Stimulated activated naive CD4-positive, alpha-beta T cell (primary cell): ENCODE measurements at places on chromosomes 12 and 14.

- no peak for DNase-seq
Measured at GRCh38 chr12:22698576-22698975, 73.6 kb downstream of the ETNK1 start.

GRCh38 chr12:84408936-84409335 is 503.7 kb downstream of the SLC6A15 start:
- DNase-seq = no peak

DNA sequence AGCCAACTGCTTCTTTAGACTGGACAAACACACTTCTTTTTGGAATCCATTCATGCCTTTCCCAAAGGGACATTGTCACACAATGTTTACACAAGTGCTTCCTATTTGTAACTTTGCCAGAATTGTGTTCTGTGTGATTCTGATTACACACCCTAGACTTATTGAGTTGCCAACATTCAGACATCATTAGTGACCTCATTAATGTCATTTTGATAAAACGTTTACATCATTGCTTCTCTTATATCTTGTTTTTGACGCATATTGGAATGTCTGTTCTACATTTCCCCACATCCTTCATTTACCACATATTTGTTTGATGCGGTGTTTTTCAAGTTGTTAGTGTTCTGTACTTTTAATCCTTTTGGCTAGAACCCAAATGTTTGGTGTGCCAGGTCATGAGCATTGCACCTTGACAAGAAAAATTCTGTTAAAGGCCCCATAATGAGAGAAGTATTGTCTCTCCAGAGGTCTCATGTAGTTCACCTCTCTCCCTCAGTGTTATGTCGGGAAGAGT is 305.5 kb downstream of the AEBP2 start:
- no peak for DNase-seq

- DNase-seq = no peak
Measured at GRCh38 chr14:65333943-65334687, 78.4 kb upstream of the FUT8 start.

DNA sequence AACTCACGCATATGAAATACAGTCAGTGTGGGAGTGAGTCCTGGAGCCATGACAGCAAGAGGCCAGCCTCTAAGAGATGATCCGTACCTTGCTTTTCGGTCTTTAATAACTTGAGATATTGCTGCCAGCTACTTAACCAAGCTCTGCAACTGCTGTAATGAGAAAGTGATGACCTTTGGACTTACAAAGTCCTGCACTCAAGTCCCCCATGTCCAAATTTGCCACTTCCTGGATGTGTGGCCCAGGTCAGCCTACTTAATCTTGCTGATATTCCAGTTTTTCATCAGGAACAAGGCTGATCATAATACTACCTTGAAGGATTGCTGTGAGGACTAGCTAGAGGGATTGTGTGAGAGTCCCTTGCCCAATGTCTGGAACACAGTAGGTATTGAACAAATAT is 33.8 kb upstream of the DUSP6 start:
- DNase-seq = no peak

- DNase-seq = no peak
Measured at GRCh38 chr12:31740628-31741027, 11.8 kb upstream of the AMN1 start.

- DNase-seq = no peak
Measured at GRCh38 chr12:131356485-131357184, 354.3 kb upstream of the SFSWAP start.

DNA sequence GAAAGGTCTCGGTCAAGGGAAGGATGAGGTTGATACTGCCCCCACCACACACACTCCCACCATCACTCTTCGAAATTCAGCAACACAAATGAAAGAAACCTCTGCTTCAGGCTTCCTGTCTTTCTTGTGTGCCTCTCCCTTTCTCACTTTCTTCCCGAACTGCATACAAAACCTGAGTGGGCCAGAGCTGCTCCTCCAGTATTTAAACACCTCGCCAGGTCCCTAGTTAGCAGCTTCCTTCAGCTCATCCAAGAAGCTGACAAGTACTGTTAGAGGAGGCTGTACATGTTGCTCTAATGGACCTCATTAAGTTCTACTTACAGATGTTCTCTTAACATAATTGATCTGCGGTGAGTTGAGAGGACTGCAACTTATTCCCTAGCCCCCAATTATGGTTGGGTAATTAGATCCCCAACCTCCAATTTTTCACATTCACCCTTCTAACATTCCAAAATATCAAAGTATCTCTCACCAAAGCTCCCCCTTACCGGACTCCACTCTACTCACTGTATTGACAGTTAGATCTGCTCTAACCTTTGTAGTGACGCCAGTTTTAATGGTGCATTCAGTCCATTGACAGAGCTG is 4.1 kb upstream of the LMO3 start:
- DNase-seq = no peak

- DNase-seq = no peak
Measured at GRCh38 chr12:104354167-104354867, 50.8 kb downstream of the EID3 start.

- no peak for DNase-seq
Measured at GRCh38 chr14:59532419-59532818, 44.2 kb downstream of the CCDC175 start.

DNA sequence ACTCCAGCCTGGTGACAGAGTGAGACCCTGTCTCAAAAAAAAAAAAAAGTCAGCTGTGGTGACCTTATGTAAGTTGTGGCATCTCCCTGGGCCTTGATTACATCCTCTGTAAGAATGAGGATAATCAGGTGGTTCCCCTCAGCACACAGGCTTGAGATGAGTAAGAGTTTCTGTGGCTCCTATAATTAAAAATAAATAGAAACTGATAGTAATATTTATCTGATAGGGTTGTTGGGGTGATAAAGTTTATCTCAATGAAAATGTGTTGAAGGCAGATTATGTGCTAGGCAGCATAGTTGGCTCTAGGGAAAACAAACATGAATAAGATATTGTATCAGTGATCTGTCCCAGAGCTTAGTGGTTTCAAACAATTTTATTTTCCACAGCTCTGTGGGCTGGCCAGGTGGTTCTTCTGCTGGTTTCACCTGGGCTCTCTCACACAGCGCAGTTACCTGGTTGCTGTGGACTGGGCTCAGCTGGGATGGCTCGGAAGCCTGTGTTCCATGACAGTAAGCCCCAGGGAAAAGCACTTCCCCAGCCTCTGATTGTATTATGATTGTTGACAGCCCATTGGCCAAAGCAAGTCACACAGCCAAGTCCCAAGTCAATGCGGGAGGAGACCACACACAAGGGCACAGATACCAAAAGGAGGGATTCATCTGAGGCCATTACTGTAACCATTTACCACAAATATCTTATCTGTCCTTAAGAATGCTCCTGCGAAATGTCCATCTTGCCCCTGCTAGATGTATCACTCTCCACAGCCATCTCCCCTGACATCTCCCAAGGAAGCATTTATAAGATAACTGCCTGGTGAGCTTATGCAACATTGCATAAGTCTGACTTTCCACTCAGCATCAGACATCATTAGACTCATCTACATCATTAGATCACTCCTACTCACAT is 151.7 kb downstream of the NUAK1 start:
- DNase-seq = no peak

GRCh38 chr14:100640471-100641273 is 53.5 kb upstream of the BEGAIN start:
- DNase-seq = peak; percentile 68

GRCh38 chr12:110606253-110606611 is 7.7 kb upstream of the TCTN1 start:
- DNase-seq = no peak

GRCh38 chr14:53608369-53608768 is 348.3 kb downstream of the BMP4 start:
- no peak for DNase-seq

DNA sequence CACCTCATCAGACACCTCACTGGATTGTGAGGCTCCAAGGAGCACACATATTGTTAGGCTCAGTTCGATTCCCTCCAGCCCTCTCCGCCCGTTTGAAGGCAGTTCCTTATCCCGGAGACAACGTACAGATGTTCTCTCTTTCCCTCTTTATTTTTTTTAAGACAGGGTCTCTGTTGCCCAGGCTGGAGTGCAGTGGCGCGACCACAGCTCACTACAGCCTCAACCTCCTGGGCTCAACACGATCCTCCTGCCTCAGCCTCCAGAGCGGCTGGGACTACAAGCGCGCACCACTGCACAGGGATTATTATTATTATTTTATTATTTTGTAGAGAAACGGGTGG is 718 bp upstream of the TROAP start:
- no peak for DNase-seq

DNA sequence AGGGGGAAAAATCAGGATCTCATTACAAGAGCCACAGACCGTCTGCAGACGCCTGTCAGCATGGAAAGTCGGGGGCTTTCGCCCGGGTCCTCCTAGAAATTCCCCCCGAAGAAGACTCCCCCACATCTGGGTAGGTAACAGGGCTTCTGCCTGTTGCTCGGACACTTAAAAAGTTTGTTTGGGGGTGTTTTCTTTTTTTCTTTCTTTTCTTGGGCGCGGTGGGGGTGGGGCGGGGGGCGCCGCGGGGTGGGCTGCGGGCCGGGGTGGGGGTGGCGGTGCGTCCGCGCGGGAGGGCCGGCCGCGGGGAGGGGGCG is 358 bp downstream of the ELK3 start:
- no peak for DNase-seq

GRCh38 chr14:76981670-76982069 is 46.8 kb downstream of the IRF2BPL start:
- DNase-seq = no peak

DNA sequence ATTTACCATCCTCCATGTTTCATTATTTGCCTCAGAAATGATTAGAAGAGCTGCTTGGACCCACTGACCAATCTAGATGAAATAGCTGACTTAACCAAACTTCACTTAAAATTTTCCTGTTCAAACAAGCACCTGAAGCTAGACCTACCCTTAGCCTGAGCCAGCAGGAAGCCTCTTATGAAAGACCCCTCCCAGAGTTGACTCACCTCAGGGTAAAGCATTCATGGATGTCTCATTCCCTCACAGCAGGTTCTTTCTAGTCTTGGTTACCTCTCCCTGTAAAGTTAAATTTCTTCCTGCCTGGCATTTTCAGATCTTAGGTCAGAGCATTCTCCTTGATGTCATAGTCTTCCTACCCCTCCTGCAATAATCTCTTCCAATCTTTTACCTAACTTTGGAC is 1209.8 kb downstream of the FLRT2 start:
- DNase-seq = no peak

DNA sequence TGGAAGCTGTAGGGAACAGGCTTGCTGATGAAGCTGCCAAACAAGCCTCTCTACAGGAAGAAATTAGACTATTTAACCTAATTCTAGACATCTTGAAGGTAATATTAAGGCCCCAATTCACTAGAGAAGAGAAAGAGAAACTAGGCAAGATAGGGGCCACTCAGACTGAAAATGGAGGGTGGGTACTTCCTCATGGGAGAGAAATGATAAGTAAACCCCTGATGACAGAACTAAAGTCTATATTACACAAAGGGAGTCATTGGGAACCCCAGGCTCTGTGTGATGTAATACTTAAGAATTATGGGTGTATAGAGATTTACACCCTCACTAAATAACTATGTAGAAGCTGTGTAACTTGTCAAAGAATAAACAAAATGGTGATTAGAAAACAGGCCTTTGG is 64.3 kb downstream of the APOBEC1 start:
- no peak for DNase-seq

GRCh38 chr14:54769951-54770863 is 132.4 kb downstream of the GCH1 start:
- no peak for DNase-seq

GRCh38 chr14:98840091-98840490 is 431.9 kb downstream of the BCL11B start:
- no peak for DNase-seq

- no peak for DNase-seq
Measured at GRCh38 chr12:50786498-50787231, 22.8 kb downstream of the ATF1 start.

DNA sequence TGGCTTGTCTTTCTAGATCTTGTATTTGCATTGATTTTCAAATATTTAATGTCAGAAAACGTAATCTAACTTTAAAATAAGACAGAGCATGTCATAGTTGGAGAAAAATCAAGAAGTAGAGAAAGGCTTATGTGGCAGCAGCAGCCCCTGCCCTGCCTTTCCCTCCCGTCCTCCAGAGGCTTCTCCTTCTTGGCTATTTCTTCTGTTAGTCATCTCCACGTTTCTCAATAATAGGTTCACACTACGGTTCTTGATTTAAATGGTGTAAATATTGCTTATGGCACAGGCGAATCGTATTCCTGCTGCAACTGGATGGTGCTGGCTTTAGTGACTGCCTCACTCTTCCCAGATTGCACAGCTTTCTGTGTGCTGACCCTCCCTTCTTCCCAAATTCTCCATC is 42.8 kb downstream of the SLC8B1 start:
- DNase-seq = no peak

GRCh38 chr12:3130057-3130830 is 53.1 kb downstream of the TSPAN9 start:
- no peak for DNase-seq

DNA sequence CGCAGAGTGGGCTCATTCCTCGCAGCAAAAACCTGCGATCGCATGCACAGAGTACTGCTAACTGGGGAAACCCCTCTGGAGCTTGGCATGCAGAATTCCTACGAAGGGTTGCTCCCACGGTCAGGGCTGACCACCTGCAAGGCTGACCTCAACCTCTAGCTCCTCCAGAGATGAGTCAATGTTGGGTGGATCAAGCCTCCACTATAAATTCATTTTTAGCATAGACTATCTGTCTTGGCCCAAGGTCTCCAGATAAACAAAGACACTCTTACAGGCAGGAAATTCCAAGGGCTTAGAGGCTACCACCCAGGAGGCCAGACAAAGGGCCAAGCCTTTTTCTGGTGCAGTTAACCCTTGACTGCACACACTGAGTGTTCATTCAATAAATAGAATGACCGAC is 296.5 kb downstream of the TMEM132D start:
- no peak for DNase-seq

GRCh38 chr12:5096241-5096924 is 52.7 kb downstream of the KCNA5 start:
- no peak for DNase-seq

DNA sequence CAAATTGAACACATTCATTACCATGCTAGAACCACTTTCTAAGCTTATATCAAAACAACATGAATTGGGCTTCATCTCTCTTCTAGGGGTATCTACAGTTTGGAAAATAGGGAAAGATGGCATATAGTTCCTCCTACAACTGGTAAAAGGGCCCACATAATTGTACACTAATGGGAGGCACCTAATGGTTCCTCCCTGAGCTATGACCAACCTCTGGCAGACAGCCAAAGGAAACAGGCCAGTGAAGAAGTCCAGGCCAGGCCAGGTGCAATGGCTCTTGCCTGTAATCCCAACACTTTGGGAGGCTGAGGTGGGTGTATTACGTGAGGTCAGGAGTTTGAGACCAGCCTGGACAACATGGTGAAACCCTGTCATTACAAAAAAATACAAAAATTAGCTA is 23.2 kb upstream of the APOF start:
- no peak for DNase-seq

GRCh38 chr14:60510254-60510950 is 1.5 kb downstream of the SIX6 start:
- DNase-seq = no peak

GRCh38 chr12:95943330-95943842 is at the start of gene AMDHD1:
Gene AMDHD1, plus strand, starts transcription at chr12:95943331. Its CDS starts 68 bp downstream, at chr12:95943399.
- DNase-seq = peak; percentile 23

GRCh38 chr14:50366115-50366514 is 30.6 kb downstream of the CDKL1 start:
- DNase-seq = no peak
